Kasumi-1 (cell line): ENCODE measurements at places on chromosomes 12 and 14.

- DNase-seq: no peak
These were observed 576.7 kb downstream of the ALG10 start for GRCh38 chr12:34598851-34599529.

GRCh38 chr12:42162965-42163364 lies 18.3 kb upstream of the GXYLT1 start:
- DNase-seq: no peak

GRCh38 chr12:79945433-79945832 lies 10.5 kb upstream of the PPP1R12A start:
- no peak for DNase-seq

DNA sequence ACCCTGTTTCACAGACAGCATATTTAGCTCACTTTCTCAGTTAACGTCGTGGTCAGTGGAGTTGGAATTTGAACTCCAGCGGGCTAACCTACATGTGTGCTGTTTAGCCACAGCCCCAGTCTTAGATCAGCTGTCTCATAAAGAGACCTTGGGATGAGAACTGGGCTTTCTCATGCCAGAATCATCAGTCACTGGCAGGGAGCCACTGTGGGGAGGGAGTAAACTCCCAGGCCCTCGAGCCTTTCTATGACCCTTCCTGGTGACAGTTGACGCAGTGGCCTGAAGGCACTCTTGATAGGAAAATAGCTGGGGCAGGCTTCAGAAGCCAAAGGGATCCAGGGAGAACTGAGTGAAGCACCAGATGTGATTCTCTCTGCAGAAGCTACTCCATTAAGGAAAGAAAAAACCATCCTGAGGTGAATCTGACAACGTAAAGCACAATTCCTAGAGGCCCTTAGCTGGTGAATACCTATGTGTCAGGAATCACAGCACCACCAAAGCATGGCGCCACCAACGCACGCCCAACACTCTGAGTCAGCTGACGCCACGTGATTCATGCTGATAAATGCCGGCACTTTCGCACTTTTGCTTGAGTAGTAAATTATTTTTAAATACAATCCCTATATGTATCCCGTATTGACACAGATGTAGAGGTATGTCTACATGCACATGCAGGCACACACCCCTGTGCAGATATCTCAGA lies 279.6 kb upstream of the TMEM132C start:
- no peak for DNase-seq

DNA sequence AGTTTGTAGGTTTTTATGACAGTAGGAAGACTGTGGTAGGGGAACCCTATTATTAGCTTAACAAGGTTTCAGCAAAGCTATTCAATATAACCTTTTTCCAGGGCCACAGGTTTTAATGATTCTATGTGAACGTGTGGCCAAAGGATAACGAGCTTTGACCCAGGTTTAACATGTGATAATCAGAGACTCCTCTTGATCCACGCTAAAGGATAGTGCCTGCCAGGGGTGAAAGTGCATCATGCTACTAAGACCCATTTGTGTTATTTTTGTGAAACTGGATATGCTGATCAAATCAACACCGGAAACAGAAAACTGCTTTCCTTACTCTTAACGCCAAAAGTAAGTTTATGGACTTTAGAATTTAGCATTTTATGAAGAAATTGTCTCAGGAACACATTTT lies 909 bp upstream of the TAOK3 start:
- DNase-seq: no peak

DNA sequence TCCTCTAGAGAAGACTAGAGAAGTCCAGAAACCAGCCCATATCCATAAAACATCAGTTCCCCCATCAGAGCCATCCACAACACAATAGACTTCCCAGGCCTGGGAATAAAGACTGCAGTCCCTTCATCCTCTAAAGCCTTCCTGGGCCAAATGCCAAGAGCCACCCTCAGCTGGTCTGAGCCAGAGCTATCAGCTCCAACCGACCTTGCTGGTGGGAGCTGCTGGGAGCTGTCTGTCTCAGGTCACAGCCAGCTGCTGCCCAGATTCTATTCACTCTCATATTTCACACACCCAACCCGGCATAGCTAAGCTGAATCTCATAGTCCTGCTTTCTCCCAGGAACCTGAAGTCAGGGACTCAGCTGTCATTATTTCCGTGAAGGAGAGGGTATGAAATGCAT lies 10.9 kb upstream of the TFCP2 start:
- no peak for DNase-seq

DNA sequence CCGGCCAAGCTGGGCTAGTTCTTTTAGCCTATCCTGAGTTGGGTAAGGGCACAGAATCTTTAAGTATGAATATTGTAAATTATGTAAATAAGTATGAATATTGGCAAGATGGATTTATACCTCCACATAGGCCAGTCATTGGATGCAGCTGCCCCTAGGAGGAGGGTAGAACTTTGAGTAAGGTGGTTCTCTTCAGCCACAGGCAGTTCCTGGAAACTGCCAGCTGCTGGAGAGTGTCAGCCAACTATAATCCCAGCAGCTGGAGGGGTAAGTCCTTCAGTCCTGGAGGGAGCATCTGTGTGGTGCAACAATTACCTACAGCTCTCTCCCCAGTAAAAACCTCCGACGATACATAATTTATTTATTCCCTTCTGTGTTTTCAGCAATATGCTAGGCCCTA lies 65.8 kb upstream of the TMPO start:
- DNase-seq: no peak
